Iris pigment epithelial cell (primary cell): ENCODE measurements at places on chromosomes 7 and 10.

- DNase-seq, result no peak
Measured at GRCh38 chr7:23014681-23015080, 751 bp upstream of the HYCC1 start.

DNA sequence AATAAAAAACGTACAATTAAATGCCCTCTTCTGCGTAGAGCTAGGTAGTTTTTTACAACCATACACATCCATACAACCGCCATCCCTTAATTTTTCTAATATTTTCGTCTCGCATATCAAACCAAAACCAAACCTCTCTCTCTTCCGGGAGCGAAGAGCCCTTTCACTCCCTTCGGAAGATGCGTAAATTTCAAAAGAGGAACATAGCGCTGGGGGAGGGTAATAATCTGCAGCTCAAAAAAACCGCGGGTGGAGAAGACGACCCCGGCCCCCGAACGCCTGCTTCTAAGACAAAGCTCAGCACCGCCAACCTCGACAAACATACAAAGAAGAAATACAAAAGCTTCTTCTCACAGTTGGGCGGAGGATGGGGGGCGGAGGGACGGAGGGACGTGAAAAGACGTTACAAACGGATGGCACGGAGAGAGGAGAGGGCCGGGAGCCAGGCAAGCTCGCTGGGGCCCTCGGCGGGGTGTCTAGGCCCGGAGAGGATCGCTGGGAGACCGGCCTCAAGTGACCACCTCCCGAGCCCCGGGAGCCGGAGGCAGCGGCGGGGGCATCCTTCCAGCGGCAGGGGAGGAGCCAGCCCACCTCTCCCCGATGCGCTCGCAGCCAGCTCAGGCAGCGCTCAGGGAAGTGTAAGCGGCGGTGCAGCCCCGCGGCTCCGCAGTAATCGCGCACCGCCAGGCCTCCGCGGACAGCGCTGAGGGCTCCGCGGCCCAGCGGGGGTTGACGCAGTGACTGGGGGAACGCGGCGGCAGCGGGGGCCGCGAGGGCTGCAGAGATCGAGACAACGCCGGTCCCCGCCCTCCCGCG lies 851 bp downstream of the MKRN1 start:
- DNase-seq, result peak; percentile 49

DNA sequence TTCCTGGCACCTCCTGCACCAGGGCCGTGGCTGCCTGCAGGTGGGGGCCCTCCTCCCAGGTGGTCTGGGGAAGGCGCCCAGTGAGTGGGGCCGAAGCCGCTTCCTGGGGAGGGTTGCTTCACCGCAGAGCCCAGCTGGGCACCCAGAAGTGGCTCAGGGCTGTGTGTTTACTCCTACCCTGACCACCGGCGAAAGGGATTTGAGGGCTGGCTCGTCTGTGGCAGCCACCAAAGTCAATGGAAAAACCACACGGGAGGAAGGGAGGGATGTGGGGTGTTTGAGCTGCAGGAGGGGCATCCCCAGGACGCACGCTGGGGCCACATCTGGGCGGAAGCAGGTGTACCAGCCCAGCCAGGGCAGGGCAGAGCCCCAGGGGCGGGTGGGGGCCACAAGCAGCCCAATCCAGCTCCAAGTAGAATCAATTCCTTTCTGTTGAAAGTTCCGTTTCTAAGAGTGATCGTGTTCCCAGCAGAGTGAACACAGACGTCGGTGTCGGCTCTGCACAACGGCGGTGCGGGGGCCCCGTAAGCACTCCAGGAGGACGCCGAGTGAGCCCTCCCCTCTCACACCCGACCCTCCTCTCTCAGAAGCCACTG lies 69.9 kb downstream of the FOXL3 start:
- DNase-seq, result no peak

GRCh38 chr10:71857934-71858890 lies 7.2 kb upstream of the PSAP start:
- no peak for DNase-seq

GRCh38 chr10:79274279-79275104 lies 72.8 kb upstream of the PPIF start:
- DNase-seq, result no peak

- no peak for DNase-seq
Measured at GRCh38 chr7:22406715-22407114, 49.8 kb upstream of the RAPGEF5 start.

DNA sequence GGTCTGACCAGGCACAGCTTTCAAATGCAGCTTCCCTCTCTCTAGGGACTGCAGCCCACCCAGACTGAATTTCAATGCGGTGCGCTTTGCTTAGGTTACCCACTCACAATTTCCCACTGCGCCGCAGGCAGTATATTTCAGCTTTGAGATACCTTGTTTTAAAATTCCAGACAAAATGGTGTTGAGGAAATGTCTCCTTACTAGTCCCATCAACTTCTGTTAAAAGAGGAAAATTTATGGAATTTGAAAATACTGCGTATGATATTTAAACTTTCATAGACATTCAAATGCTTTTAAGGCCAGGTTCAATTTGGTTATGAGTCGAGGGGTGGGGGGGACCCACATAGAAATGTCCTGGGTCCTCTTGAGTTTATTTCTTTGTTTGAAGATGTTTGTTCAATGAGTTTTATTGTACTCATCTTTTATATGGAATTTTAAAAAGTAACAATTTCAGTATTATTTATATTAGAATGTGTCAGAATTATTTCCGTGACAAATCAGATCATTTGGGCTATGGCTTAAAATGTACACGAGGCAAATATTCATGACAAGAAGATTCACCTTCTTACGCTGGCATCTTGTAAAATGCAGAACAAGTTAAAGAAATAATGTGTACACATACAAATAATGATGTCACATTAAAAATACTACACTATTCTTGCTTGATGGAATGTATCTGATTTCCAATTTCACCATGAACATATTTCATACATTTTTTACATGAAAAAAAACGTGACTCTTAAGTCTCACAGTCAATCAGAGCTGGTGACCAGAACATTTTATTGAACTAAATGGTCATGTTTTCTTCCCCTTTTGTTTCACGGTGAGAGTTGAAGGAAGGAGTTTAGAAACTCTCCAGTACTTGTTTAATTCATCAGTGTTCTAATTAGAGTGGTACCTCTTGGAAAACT lies 1.3 kb downstream of the IKZF1 start:
- no peak for DNase-seq

- DNase-seq, result peak; percentile 32
Measured at GRCh38 chr10:93115661-93116383, 42.1 kb downstream of the CYP26A1 start.

DNA sequence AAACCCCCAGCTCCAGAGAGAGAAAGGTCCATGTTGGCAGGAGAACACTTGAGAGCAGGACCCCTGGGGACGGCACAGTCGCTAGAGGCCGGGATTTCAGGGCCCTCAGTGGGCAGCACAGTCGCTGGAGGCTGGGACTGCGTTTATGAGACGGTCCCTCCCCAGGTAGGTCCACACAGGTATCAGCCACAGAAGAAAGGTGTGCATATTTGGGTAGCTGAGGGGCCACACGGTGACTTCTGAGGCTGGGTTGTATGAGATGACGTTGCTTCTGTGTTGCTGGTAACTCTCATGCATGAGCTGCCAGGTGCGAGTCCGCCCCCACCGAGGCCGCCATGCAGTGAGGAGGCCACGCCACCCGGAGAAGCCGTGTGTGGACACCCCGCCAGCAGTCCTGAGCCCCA lies 56.9 kb upstream of the PPP2R2D start:
- no peak for DNase-seq

GRCh38 chr10:83252169-83252568 lies 887.1 kb upstream of the GHITM start:
- no peak for DNase-seq

GRCh38 chr7:7237201-7237977 lies 55.0 kb downstream of the C1GALT1 start:
- no peak for DNase-seq

DNA sequence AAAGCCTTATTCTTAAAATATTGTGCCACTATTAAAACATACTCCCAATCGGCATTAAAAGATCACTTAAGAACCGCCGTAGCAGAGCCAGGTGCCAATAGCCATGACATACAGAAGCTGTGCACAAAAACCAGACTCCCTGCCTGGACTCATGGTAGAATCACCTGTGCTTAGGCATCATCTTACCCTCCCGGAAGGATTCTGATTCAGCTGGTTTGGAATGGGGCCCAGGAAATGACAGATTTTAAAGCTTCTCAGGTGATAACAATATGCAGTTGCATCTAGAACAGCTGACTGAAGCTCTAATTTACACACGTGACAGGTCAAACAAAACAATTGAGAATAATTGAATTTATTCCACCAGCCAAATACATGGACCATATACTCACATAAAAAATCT lies 10.7 kb downstream of the A1CF start:
- no peak for DNase-seq

DNA sequence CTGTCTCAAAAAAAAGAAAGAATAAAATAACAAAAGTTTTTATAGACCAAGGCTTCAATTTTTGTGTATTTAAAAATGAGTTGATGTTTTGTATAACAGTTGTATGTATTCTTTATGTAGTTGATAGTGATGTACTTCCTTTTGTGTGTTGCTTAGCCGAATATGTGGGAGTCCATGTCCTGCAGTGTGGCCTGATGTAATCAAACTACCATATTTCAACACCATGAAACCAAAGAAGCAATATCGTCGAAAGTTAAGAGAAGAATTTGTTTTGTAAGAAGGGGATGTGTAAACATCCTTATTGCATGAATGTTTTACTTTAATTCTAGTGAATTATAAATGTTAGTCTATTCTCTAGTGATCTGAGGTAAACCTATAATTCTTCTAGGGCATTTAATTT lies 56.6 kb downstream of the MPLKIP start:
- DNase-seq, result peak; percentile 79

- DNase-seq, result no peak
Measured at GRCh38 chr7:11235491-11235890, 261.8 kb downstream of the PHF14 start.

GRCh38 chr7:91330866-91331265 lies 66.6 kb downstream of the FZD1 start:
- peak; percentile 22 for DNase-seq

- no peak for DNase-seq
Measured at GRCh38 chr7:154424350-154424749, 372.2 kb downstream of the DPP6 start.

DNA sequence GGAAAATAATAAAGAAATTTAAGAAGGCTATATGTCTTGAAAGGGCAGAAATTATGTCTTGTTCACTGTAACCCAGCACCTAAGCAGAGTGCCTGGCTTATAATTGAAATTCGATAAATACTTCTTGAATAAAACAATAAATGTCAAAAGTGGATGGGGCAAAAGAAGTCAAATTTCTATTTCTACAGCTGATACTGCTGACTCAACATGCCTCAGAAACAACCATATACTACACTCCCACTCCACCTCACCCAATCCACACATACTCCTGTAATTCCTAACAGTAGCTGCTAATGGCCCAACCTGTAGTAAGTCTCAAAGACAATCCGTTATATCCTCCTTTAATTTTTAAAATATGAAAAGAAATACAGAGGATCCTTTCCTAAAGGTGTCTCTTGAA lies 48.1 kb upstream of the LRRN3 start:
- DNase-seq, result no peak

- DNase-seq, result no peak
Measured at GRCh38 chr7:122626785-122627184, 72.1 kb downstream of the RNF133 start.

GRCh38 chr10:101065481-101066145 lies 3.8 kb downstream of the KAZALD1 start:
- peak; percentile 21 for DNase-seq

- DNase-seq, result no peak
Measured at GRCh38 chr10:121032460-121032859, 181.3 kb downstream of the WDR11 start.

DNA sequence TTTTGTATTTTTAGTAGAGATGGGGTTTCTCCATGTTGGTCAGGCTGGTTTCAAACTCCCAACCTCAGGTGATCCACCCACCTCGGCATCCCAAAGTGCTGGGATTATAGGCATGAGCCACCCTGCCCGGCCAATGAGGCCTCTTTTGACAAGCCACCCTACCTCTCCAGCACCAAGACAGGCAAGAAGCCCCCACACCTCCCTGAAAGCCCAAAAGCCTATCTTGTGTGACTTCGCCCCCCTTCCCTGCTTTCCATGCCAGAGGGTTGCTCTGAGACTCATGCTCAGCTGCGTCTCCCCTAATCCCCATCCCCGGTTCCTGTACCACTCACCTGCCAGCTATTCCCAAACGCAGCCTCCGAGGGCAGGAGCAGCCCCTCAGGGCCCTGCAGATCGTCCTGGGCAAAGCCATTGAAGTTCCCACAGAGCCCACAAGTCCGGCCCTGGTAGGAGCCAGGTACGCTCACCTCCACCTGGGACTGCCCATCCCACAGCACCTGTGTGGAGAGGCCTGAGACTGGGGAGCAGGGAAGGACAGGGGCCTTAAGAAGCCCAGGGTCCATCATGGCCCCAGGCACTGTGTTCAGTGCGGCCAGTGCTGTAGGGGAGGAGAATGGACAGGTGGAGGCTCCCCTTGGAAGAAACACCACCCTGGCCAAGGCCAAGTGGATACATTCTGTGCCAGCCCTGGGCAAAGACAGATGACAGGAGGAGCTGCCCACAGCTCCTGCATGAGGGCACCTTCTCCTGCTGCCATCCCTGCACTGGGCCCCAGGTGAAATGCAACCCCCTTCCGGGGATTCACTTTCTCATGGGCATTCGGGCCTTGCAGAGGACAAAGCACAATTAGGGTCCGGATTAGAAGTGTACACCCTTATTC lies 15.8 kb downstream of the ATP6V1F start:
- no peak for DNase-seq

- no peak for DNase-seq
Measured at GRCh38 chr10:44317856-44318255, 67.0 kb downstream of the CXCL12 start.

DNA sequence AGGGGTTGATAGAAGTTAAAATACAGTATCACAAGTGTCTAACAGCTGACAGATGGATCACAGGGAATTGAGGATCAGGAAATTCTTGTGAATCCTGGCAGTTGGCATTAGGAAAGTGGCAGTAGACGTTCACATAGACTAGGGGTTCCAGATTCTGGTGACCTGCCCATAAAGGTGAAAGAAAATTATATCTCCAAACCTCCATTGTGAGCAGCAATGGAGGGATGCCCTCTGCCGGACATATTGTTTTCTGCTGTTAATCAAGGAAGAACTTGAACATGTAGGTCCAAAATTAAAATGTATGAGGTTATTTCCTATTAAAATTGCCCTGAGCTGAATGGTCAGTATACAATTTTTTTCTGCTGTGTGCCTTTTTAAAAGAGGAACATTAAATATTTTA lies 5.1 kb downstream of the NME8 start:
- peak; percentile 2 for DNase-seq

GRCh38 chr7:148791546-148791945 lies 92.5 kb downstream of the EZH2 start:
- no peak for DNase-seq

- DNase-seq, result peak; percentile 57
Measured at GRCh38 chr7:29588900-29589696, 25.5 kb downstream of the PRR15 start.

- DNase-seq, result no peak
Measured at GRCh38 chr10:117472872-117473271, 69.7 kb upstream of the EMX2 start.

DNA sequence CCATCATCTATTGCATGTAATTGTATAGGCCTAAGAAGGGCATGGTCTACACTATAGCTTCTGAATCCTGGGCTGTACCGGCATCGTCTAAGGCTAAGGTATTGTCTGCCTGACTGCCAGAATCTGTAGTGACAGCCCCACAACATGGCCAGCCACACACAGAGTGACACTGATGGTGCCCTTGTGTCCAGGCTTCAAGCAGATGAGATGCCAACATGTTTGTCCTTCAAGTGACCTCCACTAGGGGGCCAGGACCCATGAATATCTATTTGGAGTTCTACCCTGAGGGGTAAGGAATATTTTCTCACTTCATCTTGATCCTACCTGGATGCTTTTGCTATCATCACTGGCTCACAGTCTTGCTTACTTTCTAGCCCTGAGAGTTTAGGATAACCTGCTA lies 1.5 kb downstream of the CYP3A7 start:
- DNase-seq, result no peak
